Lower leg skin (tissue), 4 donors: ENCODE measurements at places on chromosomes 4 and X. TPM values are rescaled to one million over a fixed set of nuclear protein-coding genes. Genes with fewer than 3 reads are reported as not detected.

DNA sequence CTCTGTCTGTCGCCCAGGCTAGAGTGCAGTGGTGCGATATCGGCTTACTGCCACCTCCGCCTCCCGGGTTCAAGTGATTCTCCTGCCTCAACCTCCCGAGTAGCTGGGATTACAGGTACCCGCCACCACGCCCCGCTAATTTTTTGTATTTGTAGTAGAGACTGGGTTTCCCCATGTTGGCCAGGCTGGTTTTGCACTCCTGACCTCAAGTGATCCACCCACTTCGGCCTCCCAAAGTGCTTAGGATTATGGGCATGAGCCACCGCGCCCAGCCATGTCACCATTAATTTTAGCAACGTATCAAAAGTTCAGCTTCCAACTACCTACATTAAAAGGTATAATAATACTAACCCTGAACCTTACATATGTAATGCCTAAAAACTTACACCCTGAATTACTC lies 940 bp upstream of the UTP3 start:
- DNase-seq, result no peak

DNA sequence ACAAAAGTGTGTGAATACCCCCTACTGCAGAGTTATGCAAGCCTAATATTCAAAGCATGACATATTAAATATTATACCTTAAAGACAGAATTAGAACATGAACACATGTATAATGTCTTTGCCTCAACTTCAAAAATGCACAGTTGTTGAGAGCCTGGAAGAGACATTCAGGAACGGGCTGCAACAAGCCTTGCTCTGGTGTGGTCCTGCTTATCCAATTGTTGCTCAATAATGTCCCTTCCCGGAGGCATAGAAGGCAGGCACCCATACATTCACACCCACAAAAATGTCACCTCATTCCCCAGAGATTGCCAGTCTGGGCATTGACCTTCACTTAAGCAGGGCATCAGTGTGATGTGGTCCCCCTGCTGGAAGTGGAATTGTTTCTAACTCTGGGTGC lies 238.8 kb downstream of the CBR4 start:
- no peak for DNase-seq

DNA sequence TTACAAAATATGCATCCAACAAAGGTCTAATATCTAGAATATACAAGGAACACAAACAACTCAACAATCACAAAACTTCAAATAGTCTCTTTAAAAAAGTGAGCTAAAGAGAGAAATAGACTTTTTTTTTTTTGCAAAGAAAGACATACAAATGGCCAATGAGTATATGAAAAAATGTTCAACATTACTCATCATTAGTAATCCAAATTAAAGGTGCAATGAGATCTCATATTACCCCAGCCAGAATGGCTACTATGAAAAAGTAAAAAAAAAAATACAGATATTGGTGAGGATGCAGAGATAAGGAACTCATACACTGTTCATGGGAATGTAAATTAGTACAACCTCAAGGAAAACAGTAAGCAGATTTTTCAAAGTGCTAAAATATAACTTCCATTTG lies 24.1 kb downstream of the AGTR2 start:
- DNase-seq, result no peak

DNA sequence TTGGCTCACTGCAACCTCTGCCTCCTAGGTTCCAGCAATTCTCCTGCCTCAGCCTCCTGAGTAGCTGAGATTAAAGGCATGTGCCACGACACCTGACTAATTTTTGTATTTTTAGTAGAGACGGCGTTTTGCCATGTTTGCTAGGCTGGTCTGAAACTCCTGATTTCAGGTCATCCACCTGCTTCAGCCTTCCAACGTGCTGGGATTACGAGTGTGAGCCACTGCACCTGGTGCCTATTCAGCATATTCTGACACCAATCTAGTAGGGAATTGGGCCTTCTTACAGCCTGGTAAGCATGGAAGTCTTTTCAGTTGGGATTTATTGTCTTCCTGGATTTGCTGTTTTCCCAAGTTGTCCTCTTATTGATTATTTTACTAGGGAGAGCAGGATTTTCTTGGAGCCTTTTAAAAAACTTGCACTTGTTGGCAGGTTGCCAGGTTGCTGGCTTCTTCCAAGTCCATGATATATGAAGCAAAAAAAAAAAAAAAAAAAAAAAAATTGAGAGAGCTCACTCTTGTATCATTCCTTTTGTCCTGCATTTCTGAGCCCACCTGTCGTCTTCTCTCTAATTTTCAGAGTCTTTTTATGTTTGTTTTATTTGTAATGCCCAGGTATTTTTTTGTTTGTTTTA lies 43.7 kb downstream of the TMPRSS11E start:
- no peak for DNase-seq

GRCh38 chr4:7964890-7965662 lies 25.4 kb upstream of the AFAP1 start:
- DNase-seq, result peak; percentile 67

DNA sequence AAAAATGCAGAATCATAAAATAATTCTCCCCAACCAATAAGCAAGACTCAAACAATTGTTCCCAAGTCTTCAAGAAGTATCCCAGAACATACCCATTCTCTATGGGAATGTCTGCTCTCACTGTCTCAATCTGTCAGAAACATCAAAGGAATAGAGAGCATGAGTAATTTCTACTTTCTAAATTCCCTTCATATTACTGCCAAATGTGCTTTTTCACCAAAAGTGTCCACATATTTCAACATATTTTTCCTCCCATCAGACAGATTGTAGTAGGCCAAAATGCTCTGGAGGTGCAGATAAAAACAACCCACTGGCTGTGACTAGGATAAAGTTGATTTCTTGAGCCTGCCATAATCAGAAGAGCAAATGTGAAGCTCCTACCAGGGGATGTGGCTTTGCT lies 692.0 kb upstream of the FAM241A start:
- DNase-seq, result no peak

SPANXN2 gene
- not detected for total RNA-seq

TMEM150C gene
- 3.4 TPM for total RNA-seq

USP38 gene
- 27.8 TPM for total RNA-seq

USP9X gene
- 53.4 TPM for total RNA-seq
